ENCODE measurements at places on chromosomes 2 and 18. TPM values are rescaled to one million over a fixed set of nuclear protein-coding genes. Genes with fewer than 3 reads are reported as not detected.

The TTC21B gene
- total RNA-seq = 19.4 TPM

DNA sequence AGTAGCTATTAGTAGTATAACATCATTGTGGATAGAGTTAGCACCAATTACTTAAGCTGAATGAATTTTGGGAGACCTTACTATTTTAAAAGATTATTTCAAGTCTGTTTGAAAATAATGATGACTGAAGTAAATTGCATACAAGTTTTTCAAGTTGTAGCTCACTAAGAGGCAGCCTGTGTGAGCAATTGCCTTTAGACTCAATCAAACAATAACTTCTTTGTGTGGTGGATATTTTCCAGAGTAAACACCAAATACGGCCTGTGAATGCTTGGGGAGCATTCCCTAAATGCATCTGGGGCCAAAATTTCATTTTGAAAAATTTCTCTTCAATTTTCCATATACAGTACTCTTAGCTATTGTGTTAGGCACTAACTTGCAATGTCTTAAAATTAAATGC lies 7.9 kb downstream of the SERPINB12 start:
- no peak for DNase-seq

GRCh38 chr2:118699447-118700175 lies 147.8 kb downstream of the EN1 start:
- DNase-seq = no peak

DNA sequence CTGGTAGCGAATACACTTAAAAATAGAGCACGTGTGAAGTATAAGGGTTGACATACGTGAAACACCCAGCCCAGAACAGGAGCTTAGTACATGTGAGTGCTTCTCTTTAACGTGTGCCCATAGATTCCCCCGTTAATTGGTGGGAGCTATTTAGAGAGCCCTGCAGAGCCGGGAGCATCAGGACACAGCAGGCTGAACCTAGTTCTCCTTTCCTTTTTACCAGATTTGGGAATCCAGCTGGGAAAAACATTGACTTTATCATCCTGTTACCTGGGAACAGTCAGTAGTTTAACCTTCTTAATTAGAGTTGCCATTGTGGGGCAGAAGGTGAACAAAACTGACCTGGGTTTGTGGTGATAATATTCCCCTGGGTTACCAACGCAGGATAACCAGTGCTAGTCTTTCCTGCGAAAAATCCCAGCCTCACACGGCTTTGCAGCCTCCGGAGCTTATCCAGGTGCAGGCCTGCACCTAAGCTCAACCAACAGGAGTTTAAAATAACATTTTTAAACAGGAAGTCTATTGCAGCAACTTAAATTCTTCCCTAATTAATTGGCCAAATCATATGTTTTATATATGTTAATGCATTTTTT lies 78.1 kb upstream of the SPTBN1 start:
- DNase-seq = no peak

Measured in omental fat pad (tissue), 4 donors.